Activated CD4-positive, alpha-beta T cell treated with anti-CD3 and anti-CD28 coated beads for 1 hour (primary cell): ENCODE measurements at places on chromosomes 12 and 14.

DNA sequence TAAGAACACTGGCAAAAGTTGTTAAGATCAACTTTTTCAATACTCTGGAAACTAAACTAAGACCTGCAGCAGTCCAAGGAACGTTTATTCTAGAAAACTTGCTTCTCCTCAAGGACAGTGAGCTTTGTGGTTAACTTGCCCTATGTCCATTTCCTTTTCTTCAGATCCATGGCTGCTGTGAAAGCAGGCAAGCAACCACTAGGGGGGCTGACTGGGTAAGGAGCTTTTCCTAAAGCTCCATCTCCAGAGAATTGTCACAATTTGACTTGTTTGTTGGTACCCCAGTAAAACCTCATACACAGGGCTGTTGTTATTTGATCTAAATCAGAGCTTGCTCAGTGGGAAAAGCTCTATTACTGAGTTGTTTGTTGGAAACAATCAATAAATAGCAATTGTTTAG, 10.1 kb upstream of the RPL10L start:
- DNase-seq, result no peak

DNA sequence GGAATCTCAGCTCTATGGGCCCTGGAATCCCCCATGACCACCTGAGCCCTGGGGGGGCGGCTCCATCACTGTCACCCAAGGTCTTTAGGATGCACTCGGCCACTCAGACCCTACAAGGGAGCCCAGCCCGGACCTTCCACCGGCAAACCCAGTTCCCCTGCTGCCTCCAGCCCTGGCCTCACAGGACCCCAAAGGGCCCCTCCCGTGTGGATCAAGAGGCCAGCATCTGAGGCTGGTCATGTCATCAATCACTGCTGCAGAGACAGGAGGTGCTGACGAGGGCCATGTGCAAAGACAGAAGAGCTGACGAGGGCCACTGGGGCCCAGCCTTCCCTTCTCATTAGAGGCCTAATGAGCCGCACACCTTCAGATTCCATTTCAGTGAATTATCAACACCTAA, 39.0 kb upstream of the SFSWAP start:
- no peak for DNase-seq

- DNase-seq, result no peak
These were observed 721 bp upstream of the CTSG start for GRCh38 chr14:24576771-24577170.

GRCh38 chr12:56373515-56373914, 10.9 kb upstream of the APOF start:
- DNase-seq, result no peak

DNA sequence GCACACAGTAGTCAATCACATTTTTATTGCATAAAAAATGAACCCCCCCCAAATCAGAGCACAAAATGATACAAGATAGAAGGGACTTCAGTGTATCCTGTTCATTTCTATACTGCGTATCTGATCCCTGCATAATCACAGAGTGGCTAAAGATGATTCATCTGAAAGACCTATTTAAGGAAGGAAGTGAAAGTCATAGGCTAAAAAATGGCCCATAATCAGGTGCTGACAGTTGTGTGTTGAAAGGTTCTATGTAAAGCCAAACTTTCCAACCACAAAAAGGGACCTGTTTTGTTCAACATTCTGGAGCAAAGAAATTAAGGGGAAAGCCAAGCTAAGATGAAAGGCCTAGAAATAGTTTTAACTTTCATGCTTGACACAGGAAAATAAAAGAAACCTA, 147.8 kb upstream of the ATP2B1 start:
- DNase-seq, result no peak

DNA sequence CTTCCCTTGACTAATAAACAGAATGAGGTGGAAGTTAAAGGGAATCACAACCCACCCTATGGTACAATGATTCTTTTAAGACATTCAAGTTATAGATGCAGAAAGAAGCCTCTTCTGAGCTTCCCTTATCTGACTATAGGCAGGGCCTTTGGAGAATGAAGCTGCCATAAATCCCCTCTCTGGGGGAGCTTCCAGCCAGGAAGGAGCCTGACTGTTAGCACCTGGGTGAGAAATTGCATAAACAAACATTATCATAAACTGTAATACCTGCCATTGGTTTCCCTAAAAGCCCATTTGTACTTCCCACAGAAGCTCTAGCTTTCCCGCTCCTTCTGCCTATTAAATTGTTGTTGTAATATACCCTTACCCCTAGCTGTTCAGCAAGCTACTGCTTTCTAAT, 81.3 kb upstream of the RESF1 start:
- no peak for DNase-seq

DNA sequence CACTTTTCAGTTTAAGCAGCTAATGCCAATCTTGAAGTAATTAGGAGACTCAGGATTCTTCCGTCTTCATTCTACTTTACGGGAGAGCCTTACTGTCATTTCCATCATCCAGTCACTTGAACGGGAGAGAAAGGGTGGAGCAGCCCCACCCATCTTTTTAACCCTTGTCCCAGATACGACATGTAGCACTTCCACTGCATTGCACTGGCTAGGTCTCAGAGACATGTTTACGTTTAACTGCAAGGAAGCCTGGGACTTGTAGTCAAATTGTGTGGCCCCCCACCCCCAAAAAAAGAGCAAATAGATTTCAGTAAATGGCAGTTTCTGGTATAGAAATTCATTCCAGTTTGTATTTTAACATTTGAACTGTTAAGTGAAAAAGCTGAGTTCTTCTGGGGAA, 46.1 kb upstream of the SYT1 start:
- no peak for DNase-seq

DNA sequence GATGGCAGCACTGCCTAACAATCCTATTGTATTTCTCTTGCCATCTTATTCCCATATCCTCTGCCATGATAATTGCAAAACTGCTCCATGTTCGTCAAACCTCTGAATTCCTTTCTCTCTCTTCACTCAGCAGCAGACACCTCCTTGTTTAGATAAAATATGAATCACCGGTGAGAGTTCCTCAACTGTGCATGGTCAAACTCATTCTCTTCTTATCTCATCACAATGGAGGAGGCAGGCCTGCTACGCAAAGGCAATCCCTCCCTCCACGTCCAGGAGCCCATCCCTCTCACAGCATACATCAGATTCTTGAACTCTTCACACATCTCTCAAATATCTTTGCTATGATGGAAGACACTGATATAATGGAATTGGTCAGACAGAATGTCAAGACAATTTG, 90.1 kb upstream of the DAAM1 start:
- DNase-seq, result no peak

GRCh38 chr14:104874110-104874531, 9.1 kb downstream of the CEP170B start:
- DNase-seq, result no peak

DNA sequence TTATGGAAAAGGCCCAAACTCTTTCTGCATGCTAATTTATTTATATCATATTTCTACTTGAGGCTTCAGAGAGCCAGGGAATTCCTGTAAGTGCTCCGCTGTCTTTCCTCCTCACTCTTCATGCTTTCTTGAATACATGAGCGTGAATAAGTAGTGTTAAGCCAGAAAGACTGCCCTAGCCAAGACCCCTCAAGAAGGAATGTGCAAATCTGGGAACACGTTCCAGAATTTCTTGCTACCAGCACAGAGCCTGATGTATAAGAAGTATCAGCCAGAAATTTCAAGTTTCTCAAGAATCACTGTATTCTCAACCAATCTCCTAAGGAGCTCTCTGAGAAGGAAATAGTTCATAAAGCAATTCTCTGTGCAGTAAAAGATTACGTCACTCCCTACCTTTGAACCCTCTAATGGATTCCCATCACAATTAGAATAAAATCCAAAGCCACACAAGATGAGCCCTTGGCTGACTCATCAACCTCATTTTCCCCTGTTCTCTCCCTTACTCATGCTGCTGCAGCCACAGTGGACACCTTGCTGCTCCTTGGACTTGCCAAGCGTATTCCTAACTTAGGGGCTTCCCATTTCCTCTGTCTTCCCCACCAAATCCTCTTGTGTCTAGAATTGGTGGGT, 6.9 kb upstream of the TSPAN8 start:
- no peak for DNase-seq

DNA sequence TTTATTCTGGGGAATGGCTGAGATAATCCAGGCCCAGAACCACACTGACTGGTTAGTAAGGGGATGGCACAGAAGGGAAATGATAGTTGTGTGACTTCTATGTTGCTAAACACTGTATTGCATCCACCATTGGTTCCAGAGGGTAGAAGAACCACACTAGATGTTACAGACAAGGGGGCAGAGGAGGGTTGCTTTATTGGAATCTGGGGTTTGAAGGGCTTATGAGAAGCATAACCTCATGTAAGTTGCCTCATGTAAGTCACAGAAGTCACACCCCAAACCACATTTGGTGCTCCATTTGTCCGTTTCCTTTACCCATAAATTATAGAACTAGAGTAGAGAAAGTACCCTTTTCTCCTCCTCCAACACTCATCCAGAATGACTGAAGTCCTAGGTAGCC, 5.5 kb upstream of the PSMA6 start:
- DNase-seq, result no peak

DNA sequence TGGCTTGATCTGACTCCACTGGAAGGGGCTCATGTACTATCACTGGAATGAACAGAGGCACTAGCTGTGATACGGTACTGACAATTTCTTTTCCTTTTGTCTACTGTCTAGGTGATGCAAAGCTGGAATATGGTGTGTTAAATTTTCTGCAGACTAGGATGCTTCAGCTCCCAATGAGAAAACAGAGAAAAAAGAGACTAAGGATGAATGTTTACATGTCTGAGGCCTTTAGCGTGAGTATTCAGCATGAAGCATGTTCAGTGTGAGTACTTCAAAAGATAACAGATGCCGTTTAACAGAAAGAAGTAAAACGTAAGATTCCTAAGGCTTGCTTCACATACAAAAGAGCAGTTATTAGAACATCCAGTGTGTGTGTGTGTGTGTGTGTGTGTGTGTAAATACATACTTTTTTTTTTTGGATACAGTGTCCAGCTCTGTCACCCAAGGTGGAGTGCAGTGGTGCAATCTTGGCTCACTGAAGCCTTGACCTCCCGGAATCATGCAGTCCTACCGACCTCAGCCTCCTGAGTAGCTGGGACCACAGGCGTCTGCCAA, 92.3 kb upstream of the FERMT2 start:
- no peak for DNase-seq

- DNase-seq, result no peak
These were observed 1656.3 kb upstream of the FLRT2 start for GRCh38 chr14:83873669-83874068.

DNA sequence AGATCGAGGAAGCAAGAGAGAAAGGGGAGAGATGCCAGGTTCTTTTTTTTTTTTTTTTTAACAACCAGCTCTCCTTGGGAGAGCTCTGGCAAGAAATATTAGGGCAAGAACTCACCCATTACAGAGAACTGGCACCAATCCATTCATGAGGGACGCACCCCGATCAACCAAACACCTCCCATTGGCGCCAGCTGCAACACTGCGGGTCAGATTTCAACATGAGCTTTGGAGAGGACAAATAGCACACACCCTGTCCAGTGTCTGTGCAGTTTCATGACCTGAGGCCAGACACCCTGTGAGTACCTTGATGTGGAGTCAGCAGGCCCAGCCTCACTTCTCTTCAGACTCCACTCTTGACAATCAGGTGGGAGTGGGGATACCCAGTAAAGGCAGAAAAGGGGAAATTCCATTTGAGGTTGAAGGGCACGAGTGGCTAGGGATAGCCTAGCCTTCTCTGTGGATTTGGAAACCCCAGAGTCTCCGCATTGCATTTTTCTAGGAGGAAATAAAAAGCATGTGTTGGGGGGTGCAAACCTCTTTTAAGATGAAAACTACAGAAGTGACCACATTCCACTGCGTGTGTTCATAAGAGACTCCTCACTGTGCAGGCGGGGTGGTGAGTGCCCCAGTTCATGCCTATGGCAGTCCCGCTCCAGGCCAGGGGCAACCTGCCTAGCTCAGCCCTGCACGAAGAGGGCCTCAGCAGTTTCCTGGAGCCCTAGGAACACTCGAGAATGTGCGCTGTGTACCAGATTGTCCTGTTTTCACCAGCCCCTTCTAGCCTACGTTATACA, 42.4 kb upstream of the GPATCH2L start:
- DNase-seq, result no peak

DNA sequence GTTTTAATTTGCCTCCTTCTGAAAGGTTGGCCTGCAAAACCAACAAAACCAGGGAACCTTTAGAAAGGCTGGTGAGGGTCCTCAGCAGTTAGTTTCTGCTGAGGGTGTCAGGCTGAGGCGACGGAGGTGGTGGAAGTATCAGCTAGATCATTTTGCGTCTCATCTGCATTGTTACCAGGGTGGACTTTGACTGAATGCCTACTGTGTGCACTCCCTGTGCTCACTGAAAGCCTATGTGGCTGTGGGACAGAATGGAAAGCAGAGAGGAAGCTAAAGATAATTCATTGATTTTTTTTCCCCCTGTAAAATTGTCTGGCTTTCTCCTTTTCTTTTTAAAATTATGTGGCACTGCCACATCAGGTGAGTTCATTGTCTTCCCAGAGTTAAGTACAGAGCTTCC, 68.4 kb upstream of the SRSF5 start:
- DNase-seq, result no peak

DNA sequence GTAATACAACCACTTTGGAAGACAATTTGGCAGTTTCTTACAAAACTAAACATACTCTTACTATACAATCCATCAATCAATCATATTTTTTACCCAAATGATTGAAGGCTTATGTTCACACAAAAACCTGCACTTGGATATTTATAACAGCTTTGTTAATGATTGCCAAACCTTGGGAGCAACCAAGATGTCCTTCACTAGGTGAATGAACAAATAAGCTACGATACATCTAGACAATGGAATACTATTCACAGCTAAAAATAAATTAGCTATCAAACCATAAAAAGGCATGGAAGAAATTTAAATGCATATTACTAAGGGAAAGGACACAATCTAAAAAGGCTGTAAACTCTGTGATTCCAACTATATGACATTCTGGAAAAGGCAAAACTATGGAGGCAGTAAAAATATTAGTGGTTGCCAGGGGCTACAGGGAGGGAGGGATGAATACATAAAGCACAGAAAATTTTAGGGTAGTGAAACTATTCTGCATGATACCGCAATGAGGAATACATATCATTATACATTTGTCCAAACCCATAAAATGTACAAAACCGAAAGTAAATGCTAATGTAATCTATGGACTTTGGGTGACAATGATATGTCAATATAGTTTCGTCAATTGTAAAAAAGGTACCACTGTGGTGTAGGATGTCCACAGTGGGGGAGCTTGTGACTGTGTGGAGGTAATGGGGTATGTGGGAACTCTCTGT, 70.5 kb downstream of the GPR65 start:
- DNase-seq, result no peak

- no peak for DNase-seq
These were observed 59.9 kb downstream of the DICER1 start for GRCh38 chr14:95097385-95097784.
